ENCODE measurements at places on chromosomes 7 and 10.
A peak's percentile ranks its signal among the peaks of the same experiment; 100 is the strongest.

DNA sequence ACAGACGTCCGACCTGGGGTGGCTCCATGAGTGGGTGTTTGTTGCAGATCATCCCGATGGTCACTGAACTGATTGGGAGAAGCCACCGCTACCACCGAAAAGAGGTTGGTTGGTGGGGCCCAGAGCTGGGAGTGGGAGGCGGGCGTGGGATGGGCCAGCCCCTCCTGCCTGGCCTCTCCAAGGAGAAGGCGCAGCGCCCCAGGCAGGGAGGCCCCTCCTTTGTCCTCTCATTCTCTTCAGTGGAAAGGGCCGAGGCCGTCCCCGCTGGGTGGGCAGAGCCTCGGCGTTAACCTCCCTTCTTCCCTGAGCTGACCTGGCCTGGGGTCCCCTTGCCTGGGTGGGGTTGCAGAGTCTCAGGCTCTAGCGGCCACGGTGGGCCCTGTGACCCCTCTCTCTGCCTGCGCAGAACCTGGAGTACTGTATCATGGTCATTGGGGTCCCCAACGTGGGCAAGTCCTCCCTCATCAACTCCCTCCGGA lies 5.2 kb downstream of the MTG1 start:
- DNase-seq = no peak

DNA sequence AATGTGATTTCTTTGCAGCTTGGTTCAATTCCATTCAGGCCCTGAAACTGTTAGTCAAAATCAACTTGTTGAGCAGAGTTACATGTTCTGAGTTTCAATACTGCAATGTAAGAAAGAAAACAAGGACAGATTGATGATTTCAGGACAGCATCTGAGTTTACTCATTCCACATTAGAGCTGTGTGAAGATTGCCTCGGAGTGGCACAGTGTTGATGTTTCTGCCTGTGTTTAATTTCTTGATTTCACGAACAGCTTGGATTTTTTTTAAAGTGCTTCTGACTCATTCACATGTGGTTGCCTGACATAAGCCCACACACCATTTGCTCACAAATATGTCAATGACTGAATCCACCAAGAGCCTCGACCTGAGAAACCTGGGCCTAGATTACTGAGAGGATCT lies 101.2 kb upstream of the PARD3 start:
- no peak for DNase-seq

- DNase-seq = peak; percentile 13
Measured at GRCh38 chr7:4683043-4683883, 1.2 kb downstream of the FOXK1 start.

DNA sequence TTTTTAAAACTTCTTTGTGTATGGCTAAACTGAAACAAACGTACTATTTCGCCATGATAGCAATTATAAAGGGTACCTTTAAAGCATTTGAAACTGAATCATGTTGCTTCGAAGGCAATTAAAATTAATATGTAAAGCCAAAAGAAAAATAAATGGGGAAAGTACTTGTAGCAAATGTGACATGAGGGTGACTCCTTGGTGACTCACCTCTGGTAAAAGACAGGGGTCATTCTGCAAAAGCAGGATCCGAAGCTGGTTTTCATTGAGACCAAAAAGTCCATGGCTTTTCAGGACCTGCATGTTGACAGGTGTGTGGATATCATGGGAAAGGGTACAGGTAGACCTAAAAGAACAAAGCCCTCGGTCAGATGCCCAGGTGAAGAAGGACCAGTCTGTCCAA lies 1.5 kb downstream of the ZC3HAV1L start:
- no peak for DNase-seq

GRCh38 chr7:140650367-140650766 lies 9.8 kb upstream of the DENND2A start:
- DNase-seq = no peak

DNA sequence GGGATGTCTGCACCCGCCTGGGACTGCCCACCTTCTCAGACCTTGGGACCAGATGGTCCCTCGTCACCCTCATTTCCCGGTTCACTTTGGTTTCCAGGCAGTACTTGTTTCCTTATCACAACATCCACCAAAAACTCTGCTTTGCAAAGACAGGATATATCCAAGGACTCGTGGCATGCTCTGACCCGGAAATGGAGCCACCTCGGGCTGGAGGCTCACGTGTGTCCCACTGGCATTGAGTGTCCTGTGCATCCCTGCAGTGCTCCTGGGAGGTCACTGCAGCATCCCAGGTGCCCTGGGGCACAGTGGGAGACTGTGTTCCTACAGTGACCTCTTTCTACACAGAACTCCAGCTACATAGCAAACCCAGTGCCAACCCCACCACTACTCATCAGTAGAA lies 611.9 kb upstream of the FOXK1 start:
- DNase-seq = no peak

DNA sequence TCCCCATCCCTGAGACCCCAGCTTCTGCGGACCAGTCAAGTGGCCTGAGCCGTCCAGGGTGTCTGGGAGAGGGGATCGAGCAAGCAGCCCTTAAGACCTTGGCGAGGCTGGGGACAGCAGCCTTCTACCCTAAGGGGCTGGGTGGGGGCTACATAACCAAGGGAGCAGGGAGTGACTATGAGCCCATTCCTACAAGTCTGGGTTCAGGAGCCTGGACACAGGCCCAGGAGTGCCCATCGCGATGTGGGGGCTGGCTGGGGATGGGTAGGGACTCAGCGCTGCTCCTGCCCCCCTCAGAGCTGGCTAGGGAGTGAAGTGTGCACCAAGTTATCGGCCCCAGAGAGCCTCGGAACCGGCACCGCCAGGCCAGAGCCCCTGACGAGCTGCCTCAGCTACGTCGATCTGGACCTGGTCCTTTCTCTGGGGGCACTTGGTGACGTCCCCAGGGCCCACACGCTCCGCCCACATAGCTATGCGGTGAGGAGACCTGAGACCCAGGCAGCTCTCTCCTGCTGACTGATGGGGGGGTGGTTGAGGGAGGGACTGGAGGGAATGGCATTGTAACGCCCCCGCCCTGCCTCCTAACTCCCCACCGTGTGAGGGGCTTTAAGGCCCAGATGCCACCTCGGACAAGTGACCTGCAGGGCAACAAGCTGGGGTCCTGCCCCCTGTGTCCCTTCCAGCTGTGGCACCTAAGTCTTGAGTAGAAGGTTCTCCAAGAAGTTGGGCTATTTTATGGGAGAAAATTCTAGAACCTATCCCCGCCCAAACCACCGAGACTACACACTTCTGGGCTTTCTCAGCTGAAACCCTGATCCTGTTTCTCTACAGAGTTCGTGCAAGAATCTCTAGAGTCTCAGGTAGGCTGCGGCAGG lies 2.5 kb downstream of the SAP25 start:
- no peak for DNase-seq

- no peak for DNase-seq
Measured at GRCh38 chr7:65233409-65234034, 140.1 kb upstream of the ZNF92 start.

- DNase-seq = peak; percentile 17
Measured at GRCh38 chr10:86535132-86535882, 13.7 kb upstream of the WAPL start.

DNA sequence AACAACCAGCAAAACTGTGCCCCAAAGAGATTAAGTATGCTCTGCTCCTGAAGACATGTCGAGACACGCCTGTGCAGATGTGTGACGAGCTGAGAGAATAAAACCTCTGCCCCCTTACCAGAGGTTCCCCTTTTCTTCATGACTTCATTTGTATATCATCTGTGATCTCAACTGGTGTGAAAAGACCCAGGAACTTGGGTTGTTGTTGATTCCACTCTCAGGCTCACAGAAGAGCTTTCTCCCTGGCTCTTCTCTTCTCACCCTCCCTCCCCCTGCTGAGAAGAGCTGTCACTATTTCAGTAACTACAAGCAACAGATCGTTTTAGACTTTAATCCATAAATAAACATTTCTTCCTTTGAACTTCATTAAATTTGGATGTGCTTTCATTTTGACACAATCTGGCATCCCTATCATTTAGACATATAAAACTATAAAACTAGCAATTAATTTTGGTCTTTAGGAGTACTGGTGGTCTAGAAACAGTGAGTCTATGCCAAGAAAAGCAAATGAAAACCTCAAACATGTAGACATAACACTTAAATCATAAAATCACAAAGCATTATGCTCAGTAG lies 179.3 kb upstream of the FZD8 start:
- DNase-seq = no peak

- DNase-seq = no peak
Measured at GRCh38 chr7:51014811-51015210, 232.1 kb upstream of the GRB10 start.

- DNase-seq = no peak
Measured at GRCh38 chr10:52541006-52541473, 227.0 kb downstream of the DKK1 start.

GRCh38 chr7:23184709-23185359 lies 3.0 kb downstream of the NUP42 start:
- no peak for DNase-seq

DNA sequence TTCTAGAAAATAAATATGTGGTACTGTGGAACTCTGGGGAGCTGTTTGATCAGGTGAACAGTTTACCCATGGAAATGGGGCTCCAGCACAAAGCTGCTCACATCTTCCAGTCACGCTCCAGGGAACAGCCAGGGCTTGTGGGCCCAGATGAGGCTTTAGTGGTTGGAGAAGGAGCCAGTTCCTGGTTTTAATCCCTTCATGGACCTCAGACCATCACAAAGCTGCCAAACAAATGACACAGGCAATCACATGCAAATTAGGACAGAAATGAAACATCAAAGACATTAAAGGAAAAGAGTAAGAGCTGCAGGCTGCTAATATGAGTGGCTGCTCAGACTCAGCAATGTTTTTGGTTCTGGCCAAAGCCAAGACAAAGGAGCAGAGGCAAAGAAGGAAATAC lies 2.2 kb upstream of the ATP6V0E2 start:
- no peak for DNase-seq

DNA sequence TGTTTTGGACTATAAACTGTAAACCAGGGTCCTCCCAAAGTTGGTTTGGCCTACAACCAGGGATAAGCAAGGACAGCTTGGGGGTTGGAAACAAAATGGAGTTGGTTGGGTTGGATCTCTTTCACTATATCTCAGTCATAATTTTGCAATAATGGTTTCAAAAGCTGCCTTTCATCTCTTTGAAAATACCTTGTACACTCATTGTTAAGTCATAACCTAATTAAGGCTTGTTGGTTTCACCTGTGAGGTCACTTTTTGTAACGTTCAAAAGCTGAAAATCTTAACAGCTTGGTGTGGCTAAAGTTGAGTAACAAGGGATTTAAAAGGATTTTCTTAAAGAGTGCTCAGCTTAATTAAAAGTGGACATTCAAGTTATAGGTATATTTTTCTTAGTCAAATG lies 476.1 kb downstream of the IPMK start:
- DNase-seq = no peak

DNA sequence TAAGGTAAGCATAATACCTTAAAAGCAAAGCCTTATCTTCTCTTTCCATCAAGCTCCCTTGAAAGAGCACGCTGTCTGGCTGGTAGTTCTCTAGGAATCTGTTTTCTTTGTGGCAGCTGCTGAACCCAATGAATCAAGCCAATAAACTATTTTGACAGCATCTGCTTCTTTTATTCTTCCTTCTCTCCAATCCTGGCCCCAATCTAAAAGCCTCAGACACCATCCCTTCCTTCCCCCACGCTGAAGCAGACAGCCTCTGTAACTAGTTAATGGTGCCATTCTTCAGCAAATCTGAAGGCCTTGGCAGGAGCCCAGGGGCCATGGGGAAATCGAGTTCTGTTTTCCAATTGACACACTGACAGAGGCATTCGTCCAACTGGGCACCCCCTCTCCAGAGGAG lies 186.6 kb upstream of the LYZL1 start:
- no peak for DNase-seq

DNA sequence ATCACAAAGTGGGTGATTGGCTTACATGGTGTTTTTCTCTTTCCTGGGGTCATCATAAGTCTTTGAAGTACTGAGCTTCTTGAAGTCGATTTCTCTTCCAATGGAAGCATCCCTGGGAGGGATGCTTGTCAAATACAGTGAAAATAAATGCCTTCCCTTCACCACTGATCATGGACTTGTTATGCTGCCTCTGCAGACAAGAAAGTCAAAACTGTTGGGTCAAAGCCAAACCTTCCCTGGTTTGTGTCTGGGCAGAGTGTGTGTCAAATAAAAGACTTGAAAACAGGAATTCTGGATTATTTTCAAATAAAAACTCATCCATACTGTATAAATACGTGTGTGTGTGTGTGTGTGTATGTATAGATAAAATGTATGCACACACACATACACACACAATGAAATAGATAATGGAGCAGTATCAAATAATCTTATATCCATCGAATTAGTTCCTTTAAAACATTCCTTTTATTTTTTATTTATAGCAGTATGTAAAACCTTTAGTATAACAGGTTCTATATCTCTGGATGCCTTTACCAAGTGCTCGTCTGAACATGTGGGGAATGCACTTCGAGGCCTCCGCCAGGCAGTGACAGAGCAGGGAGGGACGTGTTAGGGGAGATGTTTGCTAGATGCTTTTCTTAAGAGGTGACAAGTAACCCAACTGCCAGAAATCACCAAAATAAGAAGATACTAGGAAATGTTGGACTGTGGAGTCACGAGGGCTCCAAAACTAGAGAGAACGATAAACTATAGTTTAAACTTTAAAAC lies 27.2 kb upstream of the WNT16 start:
- DNase-seq = no peak

- DNase-seq = no peak
Measured at GRCh38 chr7:2897023-2897422, 52.9 kb upstream of the GNA12 start.

- DNase-seq = no peak
Measured at GRCh38 chr10:23417254-23417653, 21.6 kb upstream of the OTUD1 start.

GRCh38 chr10:119090968-119091367 lies 10.4 kb upstream of the EIF3A start:
- peak; percentile 32 for DNase-seq

DNA sequence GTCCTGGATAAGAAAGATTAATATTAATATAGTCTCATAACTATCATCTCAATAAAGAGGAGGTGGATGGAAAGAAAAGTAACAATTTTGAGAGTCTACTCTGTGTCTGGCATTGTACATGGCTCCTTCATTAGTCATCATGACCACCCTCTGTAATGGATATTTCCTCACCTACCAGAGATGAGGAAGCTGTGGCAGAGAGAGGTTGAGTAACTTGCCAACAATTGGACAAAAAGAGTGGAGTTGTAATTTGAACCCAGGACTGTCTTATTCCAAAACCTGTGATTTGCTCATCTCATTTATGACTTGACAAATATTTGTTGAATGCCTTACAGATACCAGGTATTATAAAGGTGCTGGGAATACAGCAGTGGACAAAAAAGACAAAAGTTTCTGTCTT lies 2.1 kb upstream of the IDE start:
- no peak for DNase-seq

GRCh38 chr7:3453398-3453797 lies 152.3 kb downstream of the SDK1 start:
- no peak for DNase-seq

GRCh38 chr10:3816995-3817394 lies 32.0 kb upstream of the KLF6 start:
- no peak for DNase-seq

- DNase-seq = no peak
Measured at GRCh38 chr7:37495574-37496184, 47.0 kb upstream of the ELMO1 start.

DNA sequence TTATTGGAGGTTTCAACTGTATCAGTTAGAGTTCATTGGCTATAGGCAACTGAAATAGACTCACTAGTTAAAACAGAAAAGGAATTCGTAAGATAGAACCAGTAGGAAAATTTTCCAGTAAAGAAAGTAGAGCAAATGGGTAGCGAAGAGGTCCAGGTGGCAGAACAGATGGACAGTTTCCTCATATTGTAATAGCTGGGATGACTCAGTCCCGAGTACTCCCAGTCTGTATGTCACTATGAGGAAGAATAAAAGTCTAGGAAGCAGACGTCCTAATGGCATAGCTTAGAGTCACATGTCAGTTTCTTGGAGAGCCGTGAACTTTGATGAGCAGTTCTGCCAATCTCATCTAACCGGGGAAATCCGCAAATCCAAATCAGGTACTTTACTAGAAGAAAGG lies 95.3 kb downstream of the RNF32 start:
- DNase-seq = no peak
